Endothelial cell of umbilical vein (primary cell): ENCODE measurements at places on chromosomes 1 and 21. TPM values are rescaled to one million over a fixed set of nuclear protein-coding genes. Genes with fewer than 3 reads are reported as not detected.

DNA sequence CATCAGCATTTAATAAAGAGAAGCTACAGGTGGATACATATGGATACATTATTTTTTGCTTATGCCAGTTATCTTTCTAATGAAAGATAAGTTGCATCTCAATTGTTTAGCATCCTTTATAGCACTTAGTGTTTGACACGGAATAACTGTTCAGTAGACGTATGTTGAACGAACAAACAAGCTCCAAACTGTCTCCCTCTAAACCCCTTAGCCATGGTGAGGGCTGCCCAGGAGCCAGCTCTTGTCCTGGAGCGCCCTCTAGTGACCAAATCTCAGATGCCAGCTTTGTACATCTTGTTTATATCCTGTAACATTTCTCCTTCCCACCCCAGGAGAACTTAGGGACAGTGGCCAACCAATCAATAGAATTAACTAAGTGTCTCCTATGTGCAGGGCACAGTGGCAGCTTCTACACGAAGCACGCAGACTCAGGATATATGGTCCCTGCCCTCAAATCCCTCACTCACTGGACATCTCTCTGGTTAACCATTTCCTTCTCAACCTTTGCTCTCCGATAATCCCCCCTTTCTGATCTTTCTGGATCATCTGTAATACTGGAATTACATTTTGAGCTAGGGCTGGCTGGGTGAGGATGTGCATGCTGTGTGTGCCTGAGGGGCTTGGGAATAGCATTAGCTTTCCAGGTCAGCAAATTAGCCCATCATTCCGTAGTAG, 22.9 kb downstream of the KCNA10 start:
- no peak overlapping the region for H3K4me3 ChIP-seq
- H3K27me3 ChIP-seq: peaks cover 7% of the 10 kb centered on the region
- no peak overlapping the region for H3K27ac ChIP-seq
- H3K36me3 ChIP-seq: no peaks in the 10 kb centered on the region
- DNase-seq: peak; percentile 75
- no peaks in the 10 kb centered on the region for H3K4me1 ChIP-seq

DNA sequence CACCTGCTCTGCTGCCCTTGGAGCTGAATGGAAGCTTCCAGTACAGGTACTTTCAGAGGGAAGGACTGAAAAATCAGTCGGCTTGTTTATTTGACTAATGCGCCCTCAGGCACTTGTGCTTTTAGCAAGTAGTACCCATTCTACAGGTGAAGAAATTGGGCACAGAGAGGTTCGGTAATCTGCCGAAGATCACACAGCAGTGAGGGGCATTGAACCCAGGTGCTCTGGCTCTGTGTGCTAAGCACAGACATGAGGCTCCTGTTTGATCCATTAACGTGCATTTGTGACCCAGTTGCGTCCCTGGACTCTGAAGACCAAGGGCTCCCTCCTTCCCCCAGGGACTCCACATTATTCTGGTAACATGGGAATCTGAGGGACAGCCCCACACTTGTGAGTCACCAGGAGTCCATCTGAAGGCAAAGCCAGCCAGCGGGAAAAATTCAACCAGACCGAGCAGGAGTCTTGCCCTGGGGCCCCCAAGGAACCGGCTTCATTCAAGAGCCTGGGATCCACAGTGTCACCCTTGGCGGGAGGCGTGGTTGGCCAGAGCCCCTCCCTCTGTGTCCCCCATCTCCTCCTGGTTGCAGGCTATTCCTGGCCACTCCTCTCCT, 192.4 kb upstream of the ARHGEF16 start:
- no peaks in the 10 kb centered on the region for H3K27me3 ChIP-seq
- no peak overlapping the region for H3K27ac ChIP-seq
- H3K36me3 ChIP-seq: no peaks in the 10 kb centered on the region

GRCh38 chr1:65213271-65214023, 65.4 kb downstream of the AK4 start:
- no peak overlapping the region for H3K27ac ChIP-seq
- no peaks in the 10 kb centered on the region for H3K4me1 ChIP-seq
- H3K4me3 ChIP-seq: no peak overlapping the region
- H3K27me3 ChIP-seq: no peaks in the 10 kb centered on the region
- H3K36me3 ChIP-seq: no peaks in the 10 kb centered on the region
- DNase-seq: no peak

- peaks cover 13% of the 10 kb centered on the region for H3K4me1 ChIP-seq
- no peaks in the 10 kb centered on the region for H3K27me3 ChIP-seq
- no peak for DNase-seq
- no peak overlapping the region for H3K4me3 ChIP-seq
- H3K36me3 ChIP-seq: no peaks in the 10 kb centered on the region
These were observed 10.7 kb downstream of the CELF3 start for GRCh38 chr1:151705753-151706463.

DNA sequence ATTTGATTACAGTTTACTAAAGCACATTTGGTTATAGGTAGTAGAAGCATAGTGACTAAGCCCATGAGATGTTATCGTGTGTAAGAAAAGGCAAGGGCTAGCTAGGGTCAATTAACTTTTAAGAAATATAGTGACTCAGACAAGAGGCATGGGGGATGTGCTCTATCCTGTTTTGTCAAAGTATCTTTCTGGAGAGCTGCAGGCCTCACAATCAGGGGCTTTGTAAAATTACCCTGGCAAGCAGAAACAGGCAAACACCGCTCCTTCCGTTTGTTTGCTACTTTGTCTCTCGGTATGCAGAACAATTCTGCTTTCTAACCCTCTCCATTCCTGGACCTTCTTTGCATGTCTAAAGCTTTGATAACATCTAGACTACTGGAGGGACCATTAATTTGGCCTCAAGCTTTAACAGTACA, 26.1 kb upstream of the ZNF697 start:
- H3K4me1 ChIP-seq: peaks cover 42% of the 10 kb centered on the region
- H3K27me3 ChIP-seq: peaks cover 6% of the 10 kb centered on the region
- H3K27ac ChIP-seq: peak overlapping the region; percentile 78
- H3K36me3 ChIP-seq: no peaks in the 10 kb centered on the region

DNA sequence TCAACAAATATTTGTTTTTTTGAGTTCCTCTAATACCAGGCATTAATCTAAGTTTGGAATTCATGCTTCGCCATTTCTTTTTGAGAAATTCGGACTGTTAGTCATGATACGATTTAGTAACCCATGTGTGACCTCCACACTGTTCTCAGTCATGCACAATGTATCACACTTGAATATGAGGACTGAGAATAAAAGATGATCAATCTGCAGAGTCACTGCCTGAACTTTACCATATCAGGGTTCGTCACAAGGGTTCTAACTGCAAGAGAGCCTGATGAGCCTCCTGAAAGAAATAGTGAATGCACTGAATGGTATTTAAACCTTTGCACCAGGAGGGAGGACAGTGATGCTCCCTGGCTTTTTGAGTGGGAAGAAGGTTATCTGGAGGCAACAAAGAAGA, 10.9 kb upstream of the FASLG start:
- no peak for DNase-seq
- H3K4me1 ChIP-seq: peaks cover 5% of the 10 kb centered on the region
- H3K36me3 ChIP-seq: no peaks in the 10 kb centered on the region
- H3K27ac ChIP-seq: no peak overlapping the region
- no peak overlapping the region for H3K4me3 ChIP-seq

PGLYRP3 gene
- polyA plus RNA-seq: not detected in 2 replicates
